ENCODE measurements at places on chromosomes 13 and 19.

DNA sequence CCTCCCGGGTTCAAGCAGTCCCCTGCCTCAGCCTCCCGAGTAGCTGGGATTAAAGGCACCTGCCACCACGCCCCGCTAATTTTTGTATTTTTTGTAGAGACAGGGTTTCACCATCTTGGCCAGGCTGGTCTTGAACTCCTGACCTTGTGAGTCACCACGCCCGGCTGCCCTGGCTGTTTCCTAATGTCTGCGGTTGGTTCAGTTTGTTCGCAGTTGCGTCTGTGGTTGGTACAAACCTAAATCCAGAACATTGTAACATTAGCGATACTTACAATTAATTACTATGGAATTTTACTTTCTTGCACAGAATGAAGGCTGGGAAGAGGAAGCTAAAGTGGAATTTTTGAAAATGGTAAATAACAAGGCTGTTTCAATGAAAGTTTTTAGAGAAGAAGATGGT, 38.1 kb downstream of the RNF17 start:
- DNase-seq = no peak

GRCh38 chr13:71677124-71677523, 189.9 kb downstream of the DACH1 start:
- no peak for DNase-seq

DNA sequence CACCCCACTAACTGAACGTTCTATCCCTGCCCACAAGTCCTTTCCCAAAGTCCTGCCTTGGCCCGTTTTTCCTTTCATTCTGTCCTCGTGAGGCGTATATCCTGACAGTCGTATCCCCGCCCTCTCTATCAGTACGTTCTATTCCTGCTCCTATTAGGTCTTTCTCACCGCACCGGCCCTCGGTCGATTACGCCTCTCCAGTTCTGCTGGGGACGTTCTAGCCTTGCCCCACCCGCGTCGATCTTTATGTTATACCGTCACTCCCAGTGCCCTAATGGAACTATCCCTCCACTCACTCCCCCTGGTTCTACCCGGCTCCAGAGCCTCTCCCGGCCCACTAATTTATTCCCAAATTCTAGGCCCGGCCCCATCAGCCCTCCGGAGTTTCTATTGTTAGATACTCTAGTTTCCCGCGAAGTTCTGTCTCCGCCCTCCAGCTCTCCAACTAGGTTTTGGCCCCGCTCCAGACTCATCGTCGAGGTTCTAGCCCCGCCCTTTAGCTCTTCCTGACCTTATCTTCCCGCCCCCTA, 2.0 kb downstream of the PLAUR start:
- no peak for DNase-seq

- DNase-seq = no peak
Measured at GRCh38 chr19:48442116-48443035, 3.4 kb upstream of the GRWD1 start.

DNA sequence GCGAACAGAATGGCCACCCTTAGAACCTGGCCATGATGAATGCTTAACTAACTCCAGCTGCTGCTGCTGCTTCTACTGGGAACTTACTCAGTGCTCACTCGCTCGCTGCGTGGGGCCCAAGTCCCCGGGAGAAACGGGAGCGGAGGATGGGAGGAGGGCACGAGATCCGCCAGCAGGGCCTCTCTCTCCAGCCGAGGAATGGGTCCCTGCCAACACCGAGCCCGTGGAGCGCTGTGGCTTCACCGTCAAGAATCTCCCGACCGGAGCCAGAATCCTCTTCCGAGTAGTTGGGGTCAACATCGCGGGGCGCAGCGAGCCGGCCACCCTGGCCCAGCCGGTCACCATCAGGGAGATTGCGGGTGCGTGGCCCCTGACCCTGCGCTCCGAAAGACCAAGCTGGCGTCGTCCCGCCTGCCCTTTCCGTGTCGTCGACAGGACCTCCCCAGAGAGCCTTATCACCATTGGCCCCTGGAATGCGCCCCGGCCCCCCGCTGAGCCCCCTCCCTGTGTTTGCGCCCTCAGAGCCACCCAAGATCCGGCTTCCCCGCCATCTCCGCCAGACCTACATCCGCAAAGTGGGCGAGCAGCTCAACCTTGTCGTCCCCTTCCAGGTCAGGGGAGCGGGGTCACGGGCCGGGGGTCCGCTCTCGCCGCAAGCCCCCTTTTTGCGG, 17.8 kb upstream of the EMC10 start:
- DNase-seq = no peak

DNA sequence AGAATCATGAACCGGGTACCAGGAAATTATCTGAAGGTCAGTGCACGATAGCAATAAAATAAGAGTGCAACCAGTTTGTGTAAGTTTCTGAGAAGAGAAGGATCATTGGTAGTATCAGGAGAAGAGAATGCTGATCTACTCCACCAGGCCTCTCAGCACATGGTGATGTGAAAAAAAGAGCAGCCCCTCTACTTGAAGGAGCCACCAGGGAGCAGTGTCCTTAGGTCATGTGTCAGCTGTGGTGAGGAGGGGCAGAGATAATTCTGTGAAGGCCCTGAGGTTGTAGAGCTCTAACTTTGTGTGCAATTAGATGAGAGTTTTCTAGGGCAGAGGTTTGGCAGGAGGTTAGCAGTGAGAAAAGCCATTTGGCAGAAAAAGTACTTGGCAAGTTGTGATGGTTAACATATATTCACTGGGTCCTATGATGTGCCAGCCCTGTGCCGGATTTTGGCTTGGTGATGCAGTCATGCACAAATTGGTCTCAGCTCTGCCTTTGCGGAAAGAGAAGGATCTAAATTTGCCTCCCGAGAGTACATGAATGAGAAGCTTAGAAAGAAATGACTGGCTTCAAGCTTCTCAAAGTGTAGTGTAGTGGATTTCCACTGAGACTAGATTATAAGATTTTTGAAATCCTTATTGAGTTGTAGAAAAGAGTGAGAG, 19.2 kb upstream of the ZC3H13 start:
- DNase-seq = no peak

- no peak for DNase-seq
Measured at GRCh38 chr13:31790992-31791391, 51.7 kb downstream of the RXFP2 start.

DNA sequence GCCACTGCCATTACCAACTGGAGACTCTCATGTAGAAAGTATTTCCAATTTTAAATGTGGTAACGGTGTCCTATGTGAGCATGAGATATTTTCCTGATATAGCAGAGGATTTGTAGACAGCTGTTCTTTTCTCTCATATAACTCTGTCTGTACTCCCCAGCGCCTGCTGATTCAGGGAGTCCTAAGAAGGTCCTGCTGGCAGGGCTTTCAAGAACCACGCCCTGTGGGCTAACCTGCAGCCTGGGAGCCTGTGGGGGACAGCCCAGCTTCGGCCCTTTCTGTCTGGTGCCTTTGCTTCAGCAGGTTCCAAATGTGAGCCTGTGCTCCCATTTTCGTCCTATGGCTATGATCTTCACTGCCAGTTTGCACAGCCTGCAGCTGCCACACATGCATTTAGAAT, 316.8 kb downstream of the ATP8A2 start:
- no peak for DNase-seq

DNA sequence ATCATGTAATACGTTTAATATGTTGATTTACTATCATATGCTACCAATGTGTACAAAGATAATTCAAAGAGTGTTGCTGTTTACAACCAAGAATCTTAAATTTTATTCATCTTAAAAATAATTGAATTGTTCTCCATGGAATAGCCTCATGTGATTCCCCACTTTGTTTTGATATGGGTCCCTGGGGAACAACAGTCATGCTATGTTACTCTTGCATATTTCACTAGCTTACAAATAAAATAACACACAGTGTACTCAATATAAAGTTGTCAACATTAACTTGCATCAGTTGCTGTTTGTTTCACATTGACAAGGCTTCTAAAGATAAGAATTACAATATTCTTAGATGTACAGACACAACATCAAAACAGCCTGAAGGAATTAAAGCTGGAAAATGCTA, 2.3 kb downstream of the ENOX1 start:
- DNase-seq = no peak

DNA sequence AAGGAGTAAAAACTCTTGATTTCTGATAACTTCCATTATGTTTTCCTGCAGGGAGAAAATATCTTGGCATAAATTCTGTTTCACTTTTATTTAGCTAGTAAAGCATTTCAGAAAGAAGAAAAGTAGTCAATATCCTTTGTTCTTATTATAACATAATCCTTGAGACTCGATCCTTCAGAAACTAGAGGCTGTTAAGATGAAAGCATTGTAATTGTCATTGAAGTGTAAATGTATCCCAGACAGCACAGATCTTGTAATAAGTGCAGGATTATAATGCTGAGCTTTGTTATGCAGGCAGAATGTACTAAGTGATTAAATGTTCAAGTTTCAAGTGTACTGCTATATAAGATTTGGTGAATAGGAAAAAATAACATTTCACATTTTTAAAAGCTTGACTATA, 225.2 kb upstream of the ATXN8OS start:
- no peak for DNase-seq

DNA sequence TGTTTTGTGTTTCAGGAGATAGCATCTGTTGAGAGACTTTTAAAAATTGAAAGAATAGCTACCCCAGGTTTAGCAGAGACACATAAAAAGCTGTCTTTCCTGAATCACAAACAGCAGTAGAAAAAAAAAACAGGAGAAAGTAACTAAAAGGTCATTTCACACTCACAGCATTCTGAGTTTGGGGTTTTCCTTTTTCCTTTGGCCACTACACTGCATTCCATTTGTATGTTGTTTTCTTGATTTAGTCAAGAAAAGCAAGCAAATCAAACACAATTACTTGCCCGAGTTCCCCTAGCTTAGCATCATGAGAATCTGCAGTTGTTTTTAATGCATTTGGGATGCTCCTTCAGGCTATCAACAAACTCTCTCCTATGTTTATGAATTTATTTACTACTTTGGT, 161.0 kb downstream of the KCTD12 start:
- DNase-seq = no peak

GRCh38 chr19:56642711-56643459, at the start of gene SMIM17:
Gene SMIM17 (plus strand): TSS chr19:56643159. CDS start chr19:56645668, 2,509 bp downstream.
- DNase-seq = no peak

- DNase-seq = no peak
Measured at GRCh38 chr13:66536746-66537145, 693.4 kb downstream of the PCDH9 start.

- no peak for DNase-seq
Measured at GRCh38 chr19:1132552-1133383, 29.0 kb downstream of the GPX4 start.

DNA sequence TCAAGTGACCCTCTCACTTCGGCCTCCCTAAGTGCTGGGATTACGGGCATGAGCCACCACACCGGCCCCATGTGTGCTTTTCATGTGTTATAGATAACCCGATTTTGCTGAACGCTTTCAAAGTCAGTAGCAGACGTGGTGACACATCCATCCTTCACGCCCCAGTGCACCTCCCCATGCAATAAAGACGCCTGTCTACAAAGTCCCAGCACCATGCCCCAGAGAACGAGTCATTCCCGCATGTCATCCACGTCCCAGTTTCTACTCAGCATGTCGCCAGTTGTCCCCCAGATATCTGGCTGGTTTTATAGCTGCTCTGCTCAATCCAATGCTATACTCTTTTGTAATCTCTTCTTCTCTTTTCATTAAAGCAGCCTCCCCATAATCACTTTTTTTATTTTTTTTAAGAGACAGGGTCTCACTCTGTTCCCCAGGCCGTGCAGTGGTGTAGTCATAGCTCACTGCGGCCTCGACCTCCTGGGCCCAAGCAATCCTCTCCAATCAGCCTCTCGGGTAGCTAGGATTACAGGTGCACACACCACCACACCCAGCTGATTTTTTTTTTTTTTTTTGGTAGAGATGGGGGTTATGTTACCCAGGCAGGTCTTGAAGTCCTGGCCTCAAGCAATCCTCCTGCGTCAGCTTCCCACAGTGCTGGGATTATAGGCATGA, 42.5 kb downstream of the DNM2 start:
- no peak for DNase-seq

DNA sequence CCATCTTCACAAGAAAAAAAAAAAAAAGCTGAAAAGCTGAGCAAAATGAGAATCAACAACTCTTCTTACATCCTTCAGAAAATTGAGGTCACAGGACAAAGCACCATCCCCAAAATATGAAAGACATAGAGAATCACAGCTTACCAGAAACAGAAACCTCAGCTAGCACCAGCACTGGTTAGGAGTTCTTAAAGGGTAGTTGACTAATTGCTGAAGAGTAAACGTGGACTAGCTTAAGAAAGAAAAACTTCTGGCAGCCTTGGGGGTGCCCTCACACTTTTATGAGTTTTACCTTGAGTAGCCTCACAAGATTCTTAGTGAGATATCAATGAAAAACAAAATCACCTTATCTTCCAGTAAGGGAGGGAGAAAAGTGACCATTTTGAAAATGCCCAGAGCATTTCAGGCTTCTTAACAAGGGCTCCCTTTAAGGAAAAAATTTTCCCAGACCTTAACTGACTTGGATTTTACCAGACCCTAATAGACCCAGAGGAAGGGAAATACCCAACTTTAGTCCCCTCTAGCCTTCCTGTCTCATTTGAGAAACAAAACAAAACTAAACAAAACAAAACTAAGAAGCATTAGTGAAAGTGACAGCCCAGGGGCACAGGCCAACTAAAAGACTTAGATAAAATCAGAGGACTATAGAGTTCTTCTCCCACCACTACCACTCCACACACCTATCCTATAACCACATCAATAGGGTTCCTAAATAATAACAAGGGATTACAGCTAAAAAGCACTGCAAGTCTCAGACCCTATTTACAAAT, 888.6 kb downstream of the DIAPH3 start:
- DNase-seq = no peak

DNA sequence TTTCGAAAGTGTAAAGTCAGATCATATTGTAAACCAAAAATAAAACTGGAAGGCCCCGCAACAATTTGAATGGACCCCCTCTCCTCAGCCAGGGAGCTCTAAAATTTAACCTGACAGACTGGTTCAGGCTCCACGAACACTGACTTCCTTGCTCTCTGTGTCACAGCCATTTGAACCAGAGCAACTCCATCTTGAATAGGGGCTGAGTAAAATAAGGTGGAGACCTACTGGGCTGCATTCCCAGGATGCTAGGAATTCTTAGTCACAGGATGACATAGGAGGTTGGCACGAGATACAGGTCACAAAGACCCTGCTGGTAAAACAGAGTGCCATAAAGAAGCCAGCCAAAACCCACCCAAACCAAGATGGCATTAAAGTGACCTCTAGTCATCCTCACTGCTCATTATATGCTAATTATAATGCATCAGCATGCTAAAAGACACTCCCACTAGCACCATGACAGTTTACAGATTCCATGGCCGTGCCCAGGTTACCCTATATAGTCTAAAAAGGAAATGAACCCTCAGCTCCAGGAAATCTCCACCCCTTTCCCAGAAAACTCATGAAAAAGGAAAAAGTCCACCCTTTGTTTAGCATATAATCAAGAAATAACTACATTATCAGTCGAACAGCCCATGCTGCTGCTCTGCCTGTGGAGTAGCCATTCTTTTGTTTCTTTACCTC, 43.1 kb downstream of the RFXAP start:
- no peak for DNase-seq

- DNase-seq = no peak
Measured at GRCh38 chr13:32098272-32098671, 66.7 kb downstream of the FRY start.

GRCh38 chr13:113044391-113045114, 61.0 kb upstream of the F7 start:
- no peak for DNase-seq

DNA sequence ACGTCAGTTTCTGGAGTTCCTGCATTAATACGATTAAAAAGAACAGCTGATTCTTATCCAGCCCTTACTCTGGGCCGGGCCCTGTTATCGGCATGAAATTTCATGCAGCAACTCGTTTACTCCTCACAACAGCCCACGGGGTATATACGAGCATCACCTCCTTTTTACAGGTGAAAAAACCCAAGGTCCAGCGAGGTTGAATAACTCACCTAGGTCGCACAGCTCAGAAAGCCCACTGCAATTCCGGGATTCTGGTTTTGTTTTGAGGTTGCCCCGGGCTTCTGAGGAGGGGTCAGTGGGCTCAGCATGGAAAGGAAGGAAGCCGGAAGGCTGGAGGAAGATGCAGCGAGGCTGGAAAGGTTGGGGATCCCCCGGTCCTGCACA, 577 bp upstream of the ACP7 start:
- no peak for DNase-seq
